Right cardiac atrium (tissue), 5 donors: ENCODE measurements at places on chromosomes 6 and 20. TPM values are rescaled to one million over a fixed set of nuclear protein-coding genes. Genes with fewer than 3 reads are reported as not detected.

Gene OR2W1
- not detected for total RNA-seq

- no peak for DNase-seq
Measured at GRCh38 chr6:131770776-131771175, 37.0 kb upstream of the ENPP1 start.

Gene TMEM244
- total RNA-seq: not detected

Gene FOXP4
- total RNA-seq: 21.7 TPM

Gene SRMS
- not detected for total RNA-seq

Gene FAM83B
- total RNA-seq: 13.3 TPM

Gene OR2H2
- total RNA-seq: not detected

GRCh38 chr6:52704060-52704459 is 33.1 kb downstream of the TMEM14A start:
- DNase-seq: no peak

GRCh38 chr20:63704749-63705117 is 3.0 kb downstream of the ARFRP1 start:
- no peak for DNase-seq

Gene SDCBP2
- total RNA-seq: 2.1 TPM
